GM13977 (cell line): ENCODE measurements at places on chromosomes 6 and 20.
A peak's percentile ranks its signal among the peaks of the same experiment; 100 is the strongest.

DNA sequence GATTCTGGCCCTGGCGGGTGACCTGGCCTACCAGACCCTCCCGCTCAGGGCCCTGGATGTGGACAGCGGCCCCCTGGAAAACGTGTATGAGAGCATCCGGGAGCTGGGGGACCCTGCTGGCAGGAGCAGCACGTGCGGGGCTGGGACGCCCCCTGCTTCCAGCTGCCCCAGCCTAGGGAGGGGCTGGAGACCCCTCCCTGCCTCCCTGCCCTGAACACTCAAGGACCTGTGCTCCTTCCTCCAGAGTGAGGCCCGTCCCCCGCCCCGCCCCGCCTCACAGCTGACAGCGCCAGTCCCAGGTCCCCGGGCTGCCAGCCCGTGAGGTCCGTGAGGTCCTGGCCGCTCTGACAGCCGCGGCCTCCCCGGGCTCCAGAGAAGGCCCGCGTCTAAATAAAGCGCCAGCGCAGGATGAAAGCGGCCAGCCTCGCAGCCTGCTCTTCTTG lies 868 bp upstream of the SLC2A4RG start:
- DNase-seq: peak; percentile 55

- DNase-seq: no peak
These were observed 68.9 kb downstream of the FAM217A start for GRCh38 chr6:4010048-4010447.

DNA sequence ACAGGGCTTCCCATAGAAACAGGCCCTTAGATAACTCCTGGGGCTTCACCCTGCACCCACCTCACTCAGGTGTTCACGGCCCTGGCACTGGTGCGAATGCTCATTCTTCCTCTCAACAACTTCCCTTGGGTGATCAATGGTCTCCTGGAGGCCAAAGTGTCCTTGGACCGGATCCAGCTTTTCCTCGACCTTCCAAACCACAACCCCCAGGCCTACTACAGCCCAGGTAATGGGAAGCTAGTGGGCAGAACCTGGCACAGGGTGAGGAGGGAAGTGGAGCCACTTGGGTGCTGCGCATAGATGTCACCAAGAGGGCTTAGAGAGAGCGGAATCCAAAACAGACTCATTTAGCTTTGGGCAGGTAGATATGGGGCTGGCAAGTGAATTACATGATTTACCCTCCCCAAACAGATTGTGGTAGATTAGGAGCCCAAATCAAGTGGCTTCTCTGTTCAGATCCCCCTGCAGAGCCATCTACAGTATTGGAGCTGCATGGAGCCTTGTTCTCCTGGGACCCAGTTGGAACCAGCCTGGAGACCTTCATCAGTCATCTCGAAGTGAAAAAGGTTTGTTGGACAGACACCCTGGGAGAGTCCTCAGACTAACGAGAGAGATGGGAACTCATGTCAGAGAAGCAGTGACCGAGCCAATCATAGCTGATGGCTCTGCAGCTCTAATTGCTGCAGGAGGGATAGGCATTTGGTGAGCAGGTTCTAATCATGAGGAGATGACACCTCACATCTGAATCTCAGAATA lies 8.5 kb downstream of the ABCC10 start:
- DNase-seq: no peak

GRCh38 chr20:63544958-63545516 lies 2.5 kb downstream of the SRMS start:
- no peak for DNase-seq

DNA sequence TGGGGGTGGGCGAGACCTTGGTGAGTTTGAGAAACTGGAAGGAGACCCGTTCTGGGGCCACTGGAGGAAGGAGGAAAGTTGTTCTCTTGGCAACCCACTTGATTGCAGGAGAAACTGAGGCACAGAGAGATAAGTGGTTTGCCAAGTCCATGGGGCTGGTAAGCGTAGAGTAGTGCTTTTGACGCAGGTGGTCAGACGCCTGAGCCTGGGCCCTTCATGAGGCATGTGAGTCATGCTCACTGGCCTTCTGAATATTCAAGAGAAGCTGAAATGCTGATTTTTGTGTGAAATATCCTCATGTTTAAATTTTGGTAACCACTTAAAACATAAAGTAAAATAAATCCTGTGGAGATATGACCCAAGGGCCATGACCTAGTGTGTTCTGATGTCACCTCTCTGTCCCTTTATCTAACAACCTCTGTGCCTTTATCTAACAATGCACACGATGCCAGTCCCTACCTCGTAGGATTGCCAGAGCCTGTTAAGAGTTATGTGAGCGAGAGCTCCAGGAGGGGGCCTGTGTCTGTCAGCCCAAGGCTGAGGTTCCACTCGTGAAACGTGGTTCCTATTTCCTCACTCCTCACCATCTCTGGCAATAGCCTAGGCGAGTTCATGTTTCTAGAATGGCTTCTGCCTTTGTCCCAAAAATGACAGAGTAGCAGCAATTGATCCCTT lies 32.8 kb upstream of the PMEPA1 start:
- DNase-seq: no peak

DNA sequence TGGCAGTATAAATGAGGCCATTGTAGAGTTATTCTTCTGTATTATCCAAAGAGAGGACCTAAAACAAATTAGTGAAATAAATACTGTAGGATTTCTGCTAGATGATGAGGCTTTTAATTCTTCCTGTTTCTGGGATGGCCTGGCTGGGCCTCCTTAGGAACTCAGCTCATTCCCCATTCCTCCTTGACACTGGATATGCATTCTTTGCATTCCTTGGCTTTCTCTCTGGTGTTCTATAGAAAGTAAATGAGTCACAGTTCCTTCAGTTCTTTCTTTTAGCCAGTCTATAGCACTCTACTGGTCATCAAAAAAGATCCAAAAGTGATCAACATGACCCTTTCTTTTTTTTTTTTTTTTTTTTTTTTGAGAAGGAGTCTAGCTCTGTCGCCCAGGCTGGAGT lies 8.6 kb downstream of the OR10C1 start:
- DNase-seq: no peak
